Activated CD4-positive, alpha-beta T cell treated with anti-CD3 and anti-CD28 coated beads for 24 hours (primary cell): ENCODE measurements at places on chromosomes 6 and 20.
A peak's percentile ranks its signal among the peaks of the same experiment; 100 is the strongest.

- no peak for DNase-seq
Measured at GRCh38 chr20:10637563-10637962, 36.2 kb downstream of the JAG1 start.

GRCh38 chr6:22208026-22208425 lies 88.8 kb downstream of the PRL start:
- no peak for DNase-seq

DNA sequence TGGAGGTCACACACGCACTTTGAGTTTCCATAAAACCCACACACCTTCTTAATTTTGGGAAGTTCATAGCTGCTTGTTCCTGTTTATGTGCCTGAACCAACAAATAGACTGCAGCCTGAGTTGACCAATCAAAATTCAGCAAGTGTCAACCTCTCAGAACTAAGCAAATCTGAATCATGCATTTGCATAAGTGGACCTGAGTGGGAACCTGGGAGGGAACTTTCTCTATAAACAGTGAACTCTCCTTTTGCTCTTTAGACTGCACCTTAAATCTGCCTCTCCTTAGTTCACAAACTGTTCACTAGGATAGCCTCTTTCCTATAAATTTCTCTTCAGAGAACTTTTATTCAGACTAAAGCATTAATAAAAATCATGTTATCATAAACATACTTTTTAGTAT lies 37.9 kb downstream of the SLC17A1 start:
- DNase-seq, result no peak

DNA sequence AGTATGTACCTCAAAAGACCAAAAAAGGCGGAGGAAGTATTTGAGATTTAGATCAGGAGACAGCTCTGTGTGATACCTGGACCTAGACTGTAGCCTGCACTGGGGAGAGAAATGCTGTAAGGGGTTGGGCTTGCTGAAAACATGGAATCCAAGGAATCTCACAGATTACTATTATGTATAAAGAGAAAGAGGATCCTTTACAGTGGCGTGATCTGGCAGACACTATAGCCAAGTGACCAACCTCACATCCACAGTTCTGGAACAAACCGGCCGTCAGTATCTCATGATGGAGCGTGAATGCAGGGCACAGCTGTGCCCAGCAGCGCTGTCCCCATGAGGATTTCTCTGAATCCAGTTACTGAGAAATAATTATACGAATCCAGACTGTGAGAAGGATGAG lies 12.3 kb downstream of the DDX27 start:
- DNase-seq, result no peak

DNA sequence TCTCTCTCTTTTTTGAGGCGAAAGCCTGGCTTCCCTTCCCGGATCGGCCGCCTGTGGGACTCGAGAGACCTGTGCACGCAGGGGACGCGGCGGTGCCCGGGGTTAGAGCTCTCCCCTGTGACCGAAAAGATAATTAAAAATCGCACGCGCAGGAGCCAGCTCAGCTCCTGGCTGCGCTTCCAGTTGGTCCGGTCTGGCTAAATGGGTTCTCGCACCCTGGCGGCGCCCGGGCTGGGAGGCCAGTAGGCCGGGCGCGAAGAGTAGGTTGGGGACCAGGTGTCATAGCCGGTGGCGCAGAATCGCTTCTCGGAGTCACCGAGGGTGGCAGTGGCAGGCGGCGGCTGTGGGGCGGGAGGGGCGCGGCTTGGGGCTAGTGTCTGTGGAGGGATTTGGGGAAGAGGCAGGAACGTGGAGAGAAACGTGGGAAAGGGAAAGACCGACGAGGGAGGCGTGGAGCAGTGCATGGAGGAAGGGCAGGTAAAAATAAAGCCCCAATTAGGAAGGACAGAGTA lies 41.9 kb upstream of the SUPT3H start:
- DNase-seq, result peak; percentile 44

DNA sequence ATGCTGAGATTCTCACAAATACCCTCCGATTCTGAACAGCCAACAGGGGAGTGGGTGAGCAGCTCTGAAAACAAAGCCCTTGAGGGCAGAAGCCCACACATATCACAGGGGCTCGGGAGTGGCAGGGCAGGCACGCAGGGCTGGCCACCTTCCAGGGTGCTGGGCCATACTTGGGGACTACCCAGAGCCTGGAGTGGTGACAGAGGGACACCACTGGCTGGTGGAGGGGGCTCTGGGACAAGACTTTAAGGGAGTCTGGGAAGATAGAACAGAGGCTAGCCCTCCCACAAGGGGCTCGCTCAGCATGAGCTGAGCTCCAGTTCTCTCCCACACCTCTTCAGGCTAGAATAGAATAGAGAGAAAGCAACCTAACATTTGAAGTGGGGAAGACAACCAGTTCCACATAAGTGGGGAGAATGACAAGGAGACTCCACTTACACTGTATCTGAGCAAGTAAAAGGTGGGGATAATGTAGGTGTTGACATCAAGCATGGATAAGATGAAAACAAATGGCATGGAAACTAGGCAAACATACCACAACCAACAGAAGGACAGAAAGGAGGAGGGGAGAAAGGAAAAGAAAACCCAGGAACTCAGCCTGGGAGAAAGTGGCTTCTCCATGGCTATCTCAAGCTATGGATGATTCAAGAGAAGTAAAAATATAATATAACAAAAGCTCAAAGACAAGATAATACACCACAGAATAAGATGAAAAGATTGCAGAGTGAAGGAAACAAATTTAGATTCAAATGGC lies 7.0 kb downstream of the PPIL1 start:
- no peak for DNase-seq
